Adipose tissue (tissue), 3 donors: ENCODE measurements at places on chromosomes 3 and 15. TPM values are rescaled to one million over a fixed set of nuclear protein-coding genes. Genes with fewer than 3 reads are reported as not detected.

IQCH gene
- 0.45 TPM for polyA plus RNA-seq

LMAN1L gene
- polyA plus RNA-seq = 0.01 TPM

KBTBD13 gene
- polyA plus RNA-seq = not detected

AAGAB gene
- polyA plus RNA-seq = 9.5 TPM

LRRIQ4 gene
- not detected for polyA plus RNA-seq

LRRFIP2 gene
- 14.8 TPM for polyA plus RNA-seq

ACAA1 gene
- 84.9 TPM for polyA plus RNA-seq

MEX3B gene
- polyA plus RNA-seq = 1.2 TPM

ARHGAP31 gene
- 7.4 TPM for polyA plus RNA-seq
